C1 segment of cervical spinal cord (tissue), 14 donors: ENCODE measurements at places on chromosomes 3 and 15.
A peak's percentile ranks its signal among the peaks of the same experiment; 100 is the strongest.

DNA sequence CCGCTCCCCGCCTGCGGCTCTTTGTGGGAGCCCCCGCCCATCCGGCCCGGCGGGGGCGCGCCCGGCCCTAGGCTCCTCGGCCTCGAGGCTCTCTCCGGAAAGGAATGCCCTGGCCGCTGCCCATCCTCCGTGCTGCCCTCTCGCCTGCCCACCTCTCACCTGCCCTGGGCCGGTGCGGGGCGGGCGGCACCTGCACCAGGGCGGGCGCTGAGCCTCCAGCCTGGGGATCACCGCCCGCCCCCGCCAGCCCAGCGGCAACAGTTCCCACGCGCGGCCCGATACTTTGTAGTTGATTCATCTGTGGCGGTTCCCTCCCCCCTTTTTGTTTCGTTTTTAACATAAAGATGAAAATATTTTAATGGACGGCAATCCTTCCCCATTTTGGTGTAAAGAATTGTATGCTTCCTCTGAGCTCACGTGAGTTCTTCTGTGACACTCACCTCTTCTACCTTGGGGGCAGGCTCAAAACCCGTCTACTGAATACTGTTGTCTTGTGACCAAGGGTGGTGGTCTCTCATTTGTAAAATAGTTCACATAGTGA lies 1.9 kb downstream of the KLF13 start:
- no peak for DNase-seq

DNA sequence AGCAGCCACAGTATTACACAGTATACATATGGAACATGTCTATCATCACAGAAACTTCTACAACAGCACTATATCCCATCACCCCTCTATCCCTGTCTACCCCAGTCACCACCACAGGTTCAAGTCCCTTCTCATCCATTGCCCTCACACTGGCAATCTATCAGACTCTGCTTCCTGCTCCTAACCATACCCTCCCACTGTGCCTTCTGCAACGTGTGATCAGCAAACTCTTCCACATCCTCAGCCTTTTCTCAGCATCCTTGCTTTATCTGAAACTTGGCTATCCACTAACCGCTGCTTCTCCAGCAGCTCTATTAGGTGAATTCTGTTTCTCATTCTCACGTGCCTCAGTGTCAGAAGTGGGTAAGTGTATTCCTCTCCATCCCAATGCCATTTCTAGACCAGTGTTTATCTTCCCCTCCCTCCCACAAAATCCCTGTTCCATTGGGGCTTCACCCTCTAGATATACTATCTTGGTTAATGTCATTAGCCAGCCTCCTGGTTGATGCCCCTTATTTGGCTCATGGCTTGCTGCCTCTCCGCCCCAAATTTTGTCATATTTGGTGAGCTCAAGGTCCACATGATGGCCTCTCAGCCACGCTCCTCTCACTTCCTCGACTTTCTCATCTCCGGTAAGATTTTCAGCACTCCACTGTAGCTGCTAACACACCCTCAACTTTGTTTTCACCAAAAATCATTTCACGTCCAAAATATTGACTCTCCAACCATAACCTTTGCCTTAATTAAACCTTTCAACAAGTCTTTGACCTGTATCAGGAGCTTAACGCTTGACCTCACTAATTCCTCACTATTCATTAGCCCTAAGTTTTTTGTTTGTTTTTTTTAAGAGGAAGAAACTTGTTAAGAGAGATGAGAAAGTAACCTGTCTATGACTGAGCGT lies 69.1 kb downstream of the RBPMS2 start:
- DNase-seq = no peak

GRCh38 chr3:9430733-9431132 lies 33.3 kb downstream of the SETD5 start:
- no peak for DNase-seq

- no peak for DNase-seq
Observed at GRCh38 chr3:66437341-66437929, 63.4 kb downstream of the LRIG1 start.

- DNase-seq = no peak
Observed at GRCh38 chr3:119228373-119229145, 12.1 kb downstream of the B4GALT4 start.

GRCh38 chr3:159819676-159820075 lies 169.0 kb upstream of the IL12A start:
- DNase-seq = no peak

DNA sequence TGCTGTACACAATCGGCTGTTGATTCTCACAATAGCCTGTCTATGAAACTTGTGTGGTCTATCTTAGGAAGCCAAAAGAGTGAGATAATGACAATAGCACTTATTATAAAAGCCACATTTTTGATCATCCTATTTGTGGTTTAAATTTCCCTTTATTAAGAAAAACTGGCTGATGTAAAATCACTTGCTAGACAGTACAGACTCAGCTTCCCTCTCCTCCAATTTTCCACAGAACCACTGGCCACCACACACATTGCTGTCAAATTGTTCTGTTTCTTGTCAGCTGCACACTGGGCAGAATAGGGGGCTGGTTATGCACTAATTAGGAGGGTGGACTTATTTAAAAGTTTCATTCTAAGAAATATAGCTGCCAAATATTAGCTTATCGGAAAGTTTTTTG lies 425.9 kb downstream of the EPHA3 start:
- no peak for DNase-seq

GRCh38 chr3:142566096-142566495 lies 12.4 kb downstream of the ATR start:
- no peak for DNase-seq

DNA sequence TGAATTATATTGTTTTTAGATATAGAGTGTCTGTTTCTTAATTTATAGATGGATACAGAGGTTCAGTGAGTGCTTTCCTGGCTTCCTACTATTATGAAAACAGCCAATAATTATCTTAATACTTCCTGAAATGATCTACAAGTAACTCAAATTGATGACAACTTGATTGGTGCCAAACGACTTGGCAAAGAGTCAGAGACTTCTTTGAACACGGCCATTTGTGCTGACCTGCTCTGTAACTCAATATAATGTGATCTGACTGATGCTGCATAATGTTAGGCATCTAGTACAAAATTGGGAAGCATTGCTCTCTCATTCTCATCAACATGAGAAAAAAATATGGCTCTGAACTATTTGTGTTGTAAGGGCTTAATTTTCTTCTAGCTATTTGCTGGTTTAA lies 193.9 kb downstream of the DIPK2A start:
- DNase-seq = no peak

DNA sequence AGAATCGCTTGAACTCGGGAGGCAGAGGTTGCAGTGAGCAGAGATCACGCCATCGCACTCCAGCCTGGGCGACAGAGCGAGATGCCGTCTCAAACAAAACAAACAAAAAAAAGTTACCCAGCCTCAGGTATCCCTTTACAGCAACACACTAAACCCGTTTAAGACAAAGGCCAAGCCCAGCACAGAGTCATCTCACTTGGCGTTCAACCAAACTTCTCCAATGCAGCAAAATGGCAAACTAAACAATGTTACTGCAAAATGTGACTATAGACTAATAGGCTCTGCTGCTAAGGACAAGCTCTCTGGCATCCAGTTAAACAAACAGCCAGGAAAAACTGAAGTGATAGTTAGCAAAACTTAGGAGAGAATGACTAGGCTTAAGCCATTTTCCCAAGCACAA lies 6.4 kb upstream of the FAM219B start:
- DNase-seq = no peak

DNA sequence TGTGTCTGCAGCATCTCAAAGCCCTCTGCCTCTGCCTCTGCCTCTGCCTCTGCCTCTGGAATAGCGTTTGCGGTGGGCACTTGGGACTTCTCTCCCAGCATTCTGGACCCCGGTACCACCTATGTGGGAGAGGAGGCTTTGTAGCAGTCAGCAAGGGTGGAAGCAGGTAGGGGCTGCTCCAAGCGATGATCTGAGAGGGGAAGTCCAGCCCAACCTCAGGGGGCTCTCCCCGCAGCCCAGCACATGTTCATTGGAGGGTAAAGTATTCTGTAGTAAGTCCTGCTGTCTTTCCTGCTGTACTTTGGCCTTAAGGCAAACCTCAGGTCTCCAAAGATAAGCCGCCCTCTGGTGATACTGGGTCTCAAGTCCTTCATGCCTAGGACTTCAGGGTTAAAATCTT lies 68.6 kb downstream of the FAM174B start:
- no peak for DNase-seq

GRCh38 chr3:123137001-123137400 lies 64.7 kb upstream of the SEC22A start:
- no peak for DNase-seq

GRCh38 chr3:74561881-74562280 lies 52.6 kb downstream of the CNTN3 start:
- no peak for DNase-seq

DNA sequence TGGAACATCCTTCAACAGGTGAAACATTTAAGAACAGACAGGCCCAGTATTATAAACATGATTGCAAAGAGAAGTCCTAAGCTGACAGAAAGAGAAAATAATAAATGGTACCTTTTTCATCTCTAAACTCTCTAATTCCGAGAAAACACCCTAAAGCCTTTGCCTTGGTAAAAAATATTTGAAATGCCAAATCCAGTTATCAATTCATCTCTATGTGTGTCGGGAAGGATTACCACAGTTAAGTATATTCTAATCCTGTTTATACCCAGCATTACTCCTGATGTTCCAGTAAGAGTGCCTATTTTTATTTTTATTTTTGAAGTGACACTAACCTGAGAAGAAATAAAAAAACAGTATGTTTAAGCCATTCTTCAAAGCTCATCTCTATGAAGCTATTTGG lies 219.3 kb upstream of the NANOGP8 start:
- DNase-seq = no peak

- DNase-seq = no peak
Observed at GRCh38 chr15:75058127-75058905, 34.9 kb downstream of the PPCDC start.

DNA sequence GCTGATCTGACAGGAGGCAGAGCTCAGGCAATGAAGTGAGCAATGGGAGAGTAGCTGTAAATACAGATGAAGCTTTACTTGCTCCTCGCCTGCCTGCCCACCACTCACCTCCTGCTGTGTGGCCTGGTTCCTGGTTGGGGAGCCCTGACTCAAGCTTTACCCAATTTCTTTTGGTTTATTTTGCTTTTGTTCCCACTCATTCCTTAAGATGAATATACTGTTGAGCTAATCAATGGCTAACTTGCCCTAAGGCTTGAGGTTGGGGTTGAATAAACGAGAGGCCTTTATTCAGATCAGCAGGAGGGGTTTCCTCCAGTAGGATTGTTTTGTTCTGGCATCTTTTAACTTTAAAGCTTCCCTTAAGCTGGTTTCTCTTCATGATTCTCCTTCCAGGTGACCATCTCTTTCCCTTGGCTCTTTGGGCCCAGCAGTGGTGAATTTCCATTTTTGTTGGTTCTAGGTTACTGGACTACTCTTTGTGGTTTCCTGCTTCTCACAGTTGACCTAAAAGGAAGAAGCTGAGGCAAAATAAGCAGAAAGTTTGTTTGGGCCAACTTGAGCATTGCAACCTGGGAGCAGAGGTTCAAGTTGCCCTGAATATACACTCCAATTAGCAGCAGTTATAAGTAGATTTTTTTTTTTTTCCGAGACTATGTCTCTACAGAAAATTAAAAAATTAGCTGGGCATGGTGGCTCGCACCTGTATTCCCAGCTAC lies 44.4 kb downstream of the STARD9 start:
- DNase-seq = no peak

DNA sequence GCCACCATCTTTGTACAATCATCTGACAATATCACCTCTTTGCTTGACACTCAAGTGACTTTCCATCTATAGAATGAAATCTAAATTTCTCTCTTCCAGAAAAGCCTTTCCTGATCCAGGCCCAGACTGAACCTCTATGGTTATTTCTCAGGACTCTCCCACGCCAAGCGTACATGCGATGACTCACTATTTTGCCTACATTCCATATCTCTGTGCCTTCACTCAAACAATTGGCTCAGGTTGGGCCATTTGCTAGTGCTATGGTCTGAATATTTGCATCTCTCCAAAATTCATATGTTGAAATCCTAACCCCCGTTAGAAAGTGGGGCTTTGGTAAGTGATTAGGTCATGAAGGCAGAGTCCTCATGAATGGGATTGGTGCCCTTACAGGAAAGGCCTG lies 43.9 kb downstream of the ST3GAL6 start:
- no peak for DNase-seq

GRCh38 chr3:58573640-58574039 lies 3.6 kb downstream of the FAM107A start:
- DNase-seq = no peak

DNA sequence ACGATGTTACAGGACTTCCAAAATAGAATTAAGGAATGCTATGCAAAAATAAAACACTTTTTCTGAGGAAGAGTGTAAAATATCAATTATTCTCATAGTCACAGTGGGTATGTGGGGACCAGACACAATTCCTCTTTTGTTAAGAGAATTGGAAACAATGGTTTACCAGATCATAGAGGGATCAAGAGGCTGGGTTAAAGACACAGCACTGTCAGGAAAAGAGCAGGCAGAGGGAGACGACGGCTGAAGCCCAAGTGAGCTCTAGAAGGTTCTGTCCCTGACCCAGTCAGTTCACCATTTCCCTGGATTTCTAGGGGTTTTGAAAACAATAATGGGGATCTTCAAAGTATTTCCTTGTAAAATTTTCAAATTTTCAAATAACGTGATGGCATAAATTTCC lies 54.0 kb upstream of the POLR2M start:
- DNase-seq = peak; percentile 15

GRCh38 chr3:10173095-10173925 lies 8.6 kb downstream of the IRAK2 start:
- no peak for DNase-seq

GRCh38 chr3:54322354-54322753 lies 200.0 kb downstream of the CACNA2D3 start:
- DNase-seq = no peak

DNA sequence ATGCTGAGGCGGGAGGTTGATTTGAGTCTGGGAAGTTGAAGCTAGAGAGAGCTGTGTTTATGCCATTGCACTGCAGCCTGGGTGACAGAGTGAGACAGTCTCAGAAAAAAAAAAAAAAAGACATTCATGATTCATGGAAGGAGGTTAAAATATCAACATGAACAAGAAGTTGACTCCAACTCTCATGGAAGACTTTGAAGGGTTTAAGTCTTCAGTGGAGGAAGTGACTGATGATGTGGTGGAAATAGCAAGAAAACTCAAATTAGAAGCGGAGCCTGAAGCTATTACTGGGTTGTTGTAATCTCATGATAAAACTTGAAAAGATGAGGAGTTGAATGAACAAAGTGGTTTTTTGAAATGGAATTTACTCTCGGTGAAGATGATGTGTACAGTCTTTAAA lies 491.8 kb downstream of the SQOR start:
- no peak for DNase-seq

DNA sequence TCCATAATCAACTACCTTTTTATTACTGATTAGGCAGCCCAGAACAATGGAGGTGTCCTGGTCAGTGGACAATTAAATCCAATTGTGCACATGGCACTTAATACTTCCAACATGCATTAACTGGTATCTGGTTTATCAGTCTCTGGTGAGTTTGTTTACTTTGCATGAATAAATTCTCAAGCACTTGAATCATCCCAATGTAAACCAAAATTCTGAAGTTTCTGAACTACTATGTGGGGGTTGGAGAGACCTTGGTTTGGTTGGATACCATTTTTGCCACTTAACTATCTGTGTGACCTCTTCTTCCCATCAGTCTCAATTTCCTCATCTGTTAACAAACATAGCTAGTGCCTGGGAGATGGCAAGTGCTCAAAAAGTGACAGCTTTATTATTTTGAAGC lies 70.5 kb upstream of the MAP4 start:
- no peak for DNase-seq
